ENCODE measurements at places on chromosomes 13 and 19.

- peak; percentile 67 for DNase-seq
These were observed 80.5 kb upstream of the MBNL2 start for GRCh38 chr13:97141564-97142005.

- no peak for DNase-seq
These were observed 465.1 kb upstream of the PCDH20 start for GRCh38 chr13:61880578-61881283.

GRCh38 chr13:43044720-43045301 lies 21.4 kb downstream of the DNAJC15 start:
- DNase-seq, result no peak

- peak; percentile 53 for DNase-seq
These were observed 30.2 kb downstream of the C19orf81 start for GRCh38 chr19:50679177-50680125.

- no peak for DNase-seq
These were observed 432.3 kb downstream of the RFC3 start for GRCh38 chr13:34250151-34250670.

- DNase-seq, result no peak
These were observed 7.7 kb downstream of the EPS15L1 start for GRCh38 chr19:16463991-16464575.

DNA sequence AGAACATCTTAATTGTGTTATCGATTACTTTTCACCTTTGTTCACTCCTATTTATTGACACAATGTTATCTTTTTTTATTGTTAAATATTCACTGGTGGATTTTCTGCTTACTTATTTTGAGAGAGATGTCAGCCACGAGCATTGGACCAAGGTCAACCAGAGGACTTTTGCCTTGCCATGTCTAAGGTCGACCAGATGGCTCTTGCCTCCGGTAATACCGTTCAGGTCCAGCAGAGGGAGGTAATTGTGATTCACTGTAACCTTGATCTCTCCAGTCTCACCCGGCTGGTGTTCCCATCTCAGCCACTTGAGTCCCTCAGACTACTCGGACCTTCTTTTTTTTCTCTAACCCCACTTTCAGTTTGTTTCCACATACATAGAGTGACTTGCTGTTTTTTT lies 1438.1 kb downstream of the UQCRFS1 start:
- no peak for DNase-seq

GRCh38 chr19:56312342-56312741 lies 2.3 kb downstream of the ZSCAN5A start:
- no peak for DNase-seq

- DNase-seq, result peak; percentile 72
These were observed 62.9 kb downstream of the RASA3 start for GRCh38 chr13:114069376-114070097.
